Ovary (tissue), 10 donors: ENCODE measurements at places on chromosomes 2 and 18. TPM values are rescaled to one million over a fixed set of nuclear protein-coding genes. Genes with fewer than 3 reads are reported as not detected.

DNA sequence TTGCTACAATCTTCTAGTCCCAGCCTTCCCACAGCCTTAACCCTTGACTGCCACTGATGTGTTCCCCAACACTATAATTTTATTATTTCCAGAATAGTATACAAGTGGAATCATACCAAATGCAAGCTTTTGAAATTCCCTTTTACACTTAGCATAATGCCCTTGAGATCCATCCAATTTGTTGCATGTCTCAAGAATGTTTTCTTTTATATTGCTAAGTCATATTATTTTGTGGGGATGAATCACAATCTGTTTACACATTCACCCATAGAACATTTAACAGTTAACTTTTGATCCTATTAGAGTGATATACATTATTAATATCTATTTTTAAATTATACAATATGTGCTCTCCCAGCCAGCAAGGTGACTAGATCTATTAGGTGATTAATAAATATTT lies 74.3 kb upstream of the KYNU start:
- H3K4me1 ChIP-seq: no peaks in the 10 kb centered on the region
- H3K4me3 ChIP-seq: no peak overlapping the region
- H3K36me3 ChIP-seq: no peaks in the 10 kb centered on the region
- no peak overlapping the region for H3K27ac ChIP-seq

- H3K4me3 ChIP-seq: no peak overlapping the region
- H3K27me3 ChIP-seq: no peaks in the 10 kb centered on the region
- H3K27ac ChIP-seq: no peak overlapping the region
- H3K36me3 ChIP-seq: no peaks in the 10 kb centered on the region
- no peaks in the 10 kb centered on the region for H3K4me1 ChIP-seq
- no peak for DNase-seq
Measured at GRCh38 chr2:169007941-169008340, 23.2 kb downstream of the ABCB11 start.

DNA sequence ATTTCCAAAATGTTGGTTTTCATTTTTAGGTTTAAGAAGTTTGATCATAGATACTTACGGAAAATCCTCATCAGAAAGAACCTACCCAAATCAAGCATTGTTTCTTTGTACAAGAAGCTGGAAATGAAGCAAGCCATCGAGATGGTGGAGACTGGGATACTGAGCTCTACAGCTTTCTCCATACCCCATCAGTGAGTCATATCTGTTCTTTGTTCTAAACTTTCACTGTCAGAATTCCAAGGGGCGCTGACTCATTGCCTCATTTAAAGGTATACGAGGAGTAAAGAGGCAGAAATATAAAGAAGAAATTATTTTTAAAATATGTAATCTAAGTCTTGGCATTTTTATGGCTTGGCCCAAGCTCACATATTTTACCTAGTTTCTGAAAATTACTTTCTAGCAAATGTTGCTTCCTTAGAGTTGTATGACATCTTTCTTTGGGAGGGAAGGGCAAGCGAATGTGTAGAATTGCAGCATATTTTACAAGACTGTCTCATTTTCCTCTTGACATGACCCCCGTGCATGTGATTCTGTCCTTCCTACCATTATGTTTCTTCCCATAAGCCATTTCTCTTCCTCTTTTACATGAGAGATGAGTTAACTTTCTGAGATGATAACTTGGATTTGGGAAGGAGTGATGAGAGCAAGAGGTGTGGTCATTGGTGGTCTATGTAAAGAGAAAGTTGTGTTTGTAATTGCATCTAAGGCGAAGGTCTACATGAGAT lies 41.2 kb downstream of the SLC9A4 start:
- H3K27me3 ChIP-seq: no peaks in the 10 kb centered on the region
- DNase-seq: no peak
- H3K4me3 ChIP-seq: no peak overlapping the region
- H3K36me3 ChIP-seq: no peaks in the 10 kb centered on the region
- H3K27ac ChIP-seq: no peak overlapping the region
- H3K4me1 ChIP-seq: no peaks in the 10 kb centered on the region

DNA sequence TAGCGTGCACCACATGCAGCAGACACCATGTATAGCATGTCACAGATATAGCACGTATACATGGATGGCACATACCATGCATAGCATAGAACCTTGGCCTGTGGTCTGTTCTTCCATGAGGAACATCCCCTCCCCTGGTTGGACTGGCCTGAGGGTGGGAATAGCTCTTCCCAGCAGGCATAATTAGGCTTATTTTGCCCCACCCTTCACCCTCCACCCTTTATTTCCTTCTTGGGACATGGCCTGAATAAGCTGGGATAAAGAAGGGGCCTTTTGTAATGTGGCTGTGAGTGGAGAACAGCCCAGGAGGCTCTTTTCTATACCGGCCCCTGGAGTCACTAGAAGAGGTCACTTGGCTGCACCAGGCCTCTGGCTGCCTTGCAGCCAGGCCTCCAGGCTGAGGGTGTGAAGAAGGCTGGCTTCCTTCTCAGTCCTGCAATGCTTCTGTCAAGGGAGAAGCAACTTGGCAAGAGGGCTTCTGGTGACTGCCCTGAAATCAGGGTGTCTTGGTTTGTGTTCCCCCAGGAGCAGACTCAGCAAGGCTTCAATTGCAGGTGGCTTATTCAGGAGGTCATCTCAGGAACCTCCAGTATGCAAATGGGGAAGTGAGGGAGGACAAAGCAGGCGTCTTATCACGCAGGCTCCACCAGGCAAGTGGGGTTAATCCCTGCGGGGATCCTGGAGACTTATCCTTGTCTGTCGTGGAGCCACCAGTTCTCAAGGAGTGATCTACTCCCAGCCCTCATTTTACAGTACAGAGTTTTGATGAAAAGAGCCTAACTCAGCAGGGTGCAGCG lies 68.2 kb downstream of the HS6ST1 start:
- no peaks in the 10 kb centered on the region for H3K27me3 ChIP-seq
- no peak overlapping the region for H3K27ac ChIP-seq
- H3K36me3 ChIP-seq: no peaks in the 10 kb centered on the region
- no peak overlapping the region for H3K4me3 ChIP-seq

DNA sequence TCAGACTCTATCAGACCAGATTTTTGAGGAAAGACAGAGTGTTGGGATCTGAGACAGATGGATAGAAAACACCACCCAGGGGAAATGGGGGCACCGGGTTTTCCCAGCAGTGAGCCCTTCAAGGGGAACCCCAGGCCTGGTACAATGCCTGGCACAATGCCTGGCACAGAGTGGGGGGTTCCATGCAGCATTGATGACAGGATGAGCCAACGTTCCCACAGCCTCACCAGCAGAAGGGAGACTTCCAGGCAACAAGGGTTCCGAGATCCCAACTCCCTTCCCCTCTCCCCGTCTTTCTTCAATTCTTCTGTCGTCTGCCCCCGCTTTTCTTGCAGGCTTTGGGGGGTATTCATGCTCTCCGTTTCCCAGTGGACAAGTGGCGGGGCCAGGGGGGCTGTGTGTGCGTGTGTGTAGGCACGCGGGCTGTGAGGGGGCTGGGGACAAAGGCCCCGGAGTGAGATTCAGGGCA lies 132.1 kb upstream of the HAAO start:
- peaks cover 70% of the 10 kb centered on the region for H3K4me1 ChIP-seq
- no peaks in the 10 kb centered on the region for H3K27me3 ChIP-seq
- H3K36me3 ChIP-seq: no peaks in the 10 kb centered on the region
- peak overlapping the region; percentile 74 for H3K27ac ChIP-seq
- DNase-seq: peak; percentile 54

DNA sequence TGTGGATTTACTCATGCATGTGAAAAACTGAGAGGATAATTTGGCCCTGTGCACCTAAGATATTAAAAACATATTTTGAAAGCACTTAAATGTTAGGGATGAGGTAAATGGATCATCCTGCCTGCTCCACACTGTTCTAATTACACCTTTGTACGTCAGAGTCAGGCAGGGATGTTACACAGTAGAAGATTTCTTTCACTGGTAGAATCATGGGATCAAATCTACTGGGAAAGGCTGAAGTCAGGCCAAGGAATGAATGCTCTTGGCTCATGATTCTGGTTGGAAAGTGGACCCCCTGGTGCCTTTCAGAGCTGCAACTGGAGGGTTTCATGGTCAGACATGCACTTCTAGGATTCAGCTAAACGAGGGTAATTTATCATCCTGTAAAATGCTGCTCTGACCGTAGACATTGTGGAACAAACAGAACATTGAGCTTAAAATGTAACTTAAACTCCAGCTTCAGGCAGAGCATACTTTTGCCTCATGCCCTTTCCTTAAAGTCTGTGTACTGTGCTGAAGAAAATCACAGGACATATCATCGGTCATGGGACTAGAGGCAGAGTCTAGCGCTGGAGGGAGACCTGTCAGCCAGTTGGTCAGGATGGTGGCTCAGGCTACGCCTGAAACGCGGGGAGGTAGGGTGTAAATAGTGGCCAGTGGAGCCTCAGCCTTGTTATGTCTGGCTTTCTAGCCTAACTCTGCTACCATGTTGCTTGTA lies 4.9 kb downstream of the KCNE4 start:
- no peak for DNase-seq
- no peaks in the 10 kb centered on the region for H3K36me3 ChIP-seq
- peak overlapping the region; percentile 26 for H3K27ac ChIP-seq
- H3K4me3 ChIP-seq: no peak overlapping the region
- H3K27me3 ChIP-seq: no peaks in the 10 kb centered on the region
- H3K4me1 ChIP-seq: peaks cover 11% of the 10 kb centered on the region

- H3K36me3 ChIP-seq: no peaks in the 10 kb centered on the region
- H3K4me1 ChIP-seq: peaks cover 33% of the 10 kb centered on the region
- DNase-seq: no peak
- H3K4me3 ChIP-seq: no peak overlapping the region
Measured at GRCh38 chr2:73703675-73704074, 33.5 kb downstream of the TPRKB start.

DNA sequence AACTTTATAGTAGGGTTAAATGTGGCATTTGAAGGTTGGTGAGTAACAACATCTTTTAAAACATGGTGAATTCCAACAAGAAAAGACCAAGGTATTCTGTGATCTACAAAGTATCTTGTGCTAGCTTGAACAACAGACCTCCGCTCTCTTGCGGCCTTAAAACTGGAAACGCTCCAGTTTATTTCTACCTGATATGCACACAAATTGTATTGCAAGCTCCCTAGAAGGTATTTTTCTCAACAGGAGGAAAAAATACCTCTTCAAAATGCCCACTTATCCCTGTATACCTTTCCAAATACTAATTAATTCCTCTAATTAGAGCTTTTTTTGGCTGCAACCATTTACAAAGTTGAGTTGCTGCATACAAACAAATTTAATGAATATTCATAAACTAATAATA lies 69.5 kb downstream of the KCNH7 start:
- H3K4me1 ChIP-seq: no peaks in the 10 kb centered on the region
- H3K36me3 ChIP-seq: no peaks in the 10 kb centered on the region
- no peak overlapping the region for H3K4me3 ChIP-seq

DNA sequence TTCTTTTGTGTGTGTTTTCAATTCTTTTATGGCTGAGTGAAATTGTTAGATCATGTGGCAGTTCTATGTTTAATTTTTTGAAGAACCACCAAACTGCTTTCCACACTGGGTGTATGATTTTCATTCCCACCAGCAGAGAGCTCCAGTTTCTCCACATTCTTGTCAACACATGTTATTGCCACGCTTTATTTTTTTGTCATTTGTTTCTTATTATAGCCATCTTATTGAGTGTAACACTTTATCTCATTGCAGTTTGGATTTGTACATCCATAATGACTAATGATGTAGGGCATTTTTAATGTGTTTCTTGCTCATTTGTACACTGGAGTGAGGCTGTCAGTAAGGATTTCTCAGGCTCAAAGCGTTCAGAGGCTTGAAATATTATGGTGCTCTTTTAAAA lies 184.2 kb downstream of the PIEZO2 start:
- H3K27ac ChIP-seq: no peak overlapping the region
- no peak for DNase-seq
- H3K4me3 ChIP-seq: no peak overlapping the region
- no peaks in the 10 kb centered on the region for H3K36me3 ChIP-seq

- H3K4me1 ChIP-seq: peaks cover 37% of the 10 kb centered on the region
- H3K36me3 ChIP-seq: no peaks in the 10 kb centered on the region
- no peak overlapping the region for H3K4me3 ChIP-seq
- DNase-seq: no peak
- H3K27ac ChIP-seq: no peak overlapping the region
Measured at GRCh38 chr2:42909966-42910365, 117.6 kb upstream of the HAAO start.

DNA sequence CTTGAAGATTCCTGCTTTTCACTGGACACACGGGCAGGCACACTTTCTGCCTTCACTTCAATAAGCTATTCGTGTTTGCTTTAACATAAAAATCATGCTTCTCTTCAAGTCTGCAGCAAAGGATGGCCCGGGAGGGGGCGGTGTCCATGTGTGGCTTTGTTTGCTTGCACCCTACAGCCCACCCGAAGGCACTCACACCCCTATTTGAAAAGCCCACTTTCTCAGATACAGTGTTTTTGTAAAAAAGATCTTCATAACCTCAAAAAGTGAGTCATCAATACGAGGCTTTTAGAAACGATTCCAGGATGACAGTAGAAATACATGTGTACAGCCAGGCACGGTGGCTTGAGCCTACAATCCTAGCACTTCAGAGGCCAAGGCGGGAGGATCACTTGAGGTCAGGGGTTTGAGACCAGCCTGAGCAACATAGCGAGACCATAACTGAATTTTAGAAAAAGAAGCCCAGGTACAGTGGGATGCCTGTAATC lies 36.5 kb upstream of the HPCAL1 start:
- DNase-seq: no peak
- H3K4me3 ChIP-seq: no peak overlapping the region
- no peaks in the 10 kb centered on the region for H3K36me3 ChIP-seq
- no peaks in the 10 kb centered on the region for H3K4me1 ChIP-seq
- no peak overlapping the region for H3K27ac ChIP-seq

DNA sequence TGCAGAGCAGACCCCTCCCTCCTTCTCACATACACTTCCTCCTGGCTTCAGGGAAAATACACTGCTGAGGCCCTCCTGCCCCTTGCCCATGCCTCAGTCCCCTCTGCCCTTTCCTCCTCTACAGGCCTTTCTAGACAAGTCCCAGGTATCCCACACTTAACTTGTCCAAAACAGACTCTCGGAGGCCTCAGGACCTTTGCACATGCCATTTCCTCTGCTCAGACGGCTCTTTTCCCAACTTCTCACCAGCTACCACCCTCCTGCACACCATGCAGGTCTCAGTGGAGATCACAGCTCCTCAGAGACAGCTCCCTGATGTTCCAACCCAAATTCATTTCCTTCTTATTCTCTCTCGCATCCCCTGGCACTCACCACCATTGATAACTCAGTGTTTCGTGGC lies 11.7 kb downstream of the TBC1D8 start:
- no peaks in the 10 kb centered on the region for H3K27me3 ChIP-seq
- no peaks in the 10 kb centered on the region for H3K4me1 ChIP-seq
- no peak overlapping the region for H3K27ac ChIP-seq
- H3K36me3 ChIP-seq: no peaks in the 10 kb centered on the region

DNA sequence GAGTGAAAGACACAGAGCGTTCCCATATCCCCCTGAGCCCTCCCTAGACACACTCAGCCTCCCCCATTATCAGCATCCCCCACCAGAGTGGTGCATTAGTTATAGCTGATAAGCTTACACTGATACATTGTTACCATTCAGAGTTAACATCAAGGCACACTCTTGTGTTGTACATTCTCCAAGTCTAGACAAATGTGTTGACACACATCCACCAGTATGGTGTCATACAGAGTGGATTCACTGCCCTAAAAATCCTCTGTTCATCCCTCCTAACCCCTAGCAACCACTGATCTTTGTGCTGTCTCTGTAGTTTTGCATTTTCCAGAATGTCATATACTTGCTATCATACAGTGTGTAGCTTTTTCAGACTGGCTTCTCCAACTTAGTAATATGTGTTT lies 78.0 kb upstream of the RPL31 start:
- H3K4me1 ChIP-seq: no peaks in the 10 kb centered on the region
- no peak for DNase-seq
- no peaks in the 10 kb centered on the region for H3K36me3 ChIP-seq

Gene CMPK2
- total RNA-seq: 5.4 TPM

Gene FSIP2
- 0.61 TPM for total RNA-seq

Gene UPP2
- 0.10 TPM for total RNA-seq

Gene LRRC30
- total RNA-seq: not detected

Gene RHOB
- total RNA-seq: 1,363 TPM

Gene ACMSD
- not detected for total RNA-seq

Gene PARD6G
- 12.5 TPM for total RNA-seq

Gene COQ10B
- 18.4 TPM for total RNA-seq

Gene TAF4B
- total RNA-seq: 9.4 TPM
